NCI-H1092 (cell line): ENCODE measurements at places on chromosomes 4 and X.

GRCh38 chrX:97628326-97628725 is 744.6 kb downstream of the RPA4 start:
- DNase-seq: no peak

- no peak for DNase-seq
Measured at GRCh38 chr4:60500810-60501209, 699.3 kb upstream of the ADGRL3 start.

GRCh38 chr4:40200875-40201801 is 4.3 kb downstream of the RHOH start:
- DNase-seq: no peak

DNA sequence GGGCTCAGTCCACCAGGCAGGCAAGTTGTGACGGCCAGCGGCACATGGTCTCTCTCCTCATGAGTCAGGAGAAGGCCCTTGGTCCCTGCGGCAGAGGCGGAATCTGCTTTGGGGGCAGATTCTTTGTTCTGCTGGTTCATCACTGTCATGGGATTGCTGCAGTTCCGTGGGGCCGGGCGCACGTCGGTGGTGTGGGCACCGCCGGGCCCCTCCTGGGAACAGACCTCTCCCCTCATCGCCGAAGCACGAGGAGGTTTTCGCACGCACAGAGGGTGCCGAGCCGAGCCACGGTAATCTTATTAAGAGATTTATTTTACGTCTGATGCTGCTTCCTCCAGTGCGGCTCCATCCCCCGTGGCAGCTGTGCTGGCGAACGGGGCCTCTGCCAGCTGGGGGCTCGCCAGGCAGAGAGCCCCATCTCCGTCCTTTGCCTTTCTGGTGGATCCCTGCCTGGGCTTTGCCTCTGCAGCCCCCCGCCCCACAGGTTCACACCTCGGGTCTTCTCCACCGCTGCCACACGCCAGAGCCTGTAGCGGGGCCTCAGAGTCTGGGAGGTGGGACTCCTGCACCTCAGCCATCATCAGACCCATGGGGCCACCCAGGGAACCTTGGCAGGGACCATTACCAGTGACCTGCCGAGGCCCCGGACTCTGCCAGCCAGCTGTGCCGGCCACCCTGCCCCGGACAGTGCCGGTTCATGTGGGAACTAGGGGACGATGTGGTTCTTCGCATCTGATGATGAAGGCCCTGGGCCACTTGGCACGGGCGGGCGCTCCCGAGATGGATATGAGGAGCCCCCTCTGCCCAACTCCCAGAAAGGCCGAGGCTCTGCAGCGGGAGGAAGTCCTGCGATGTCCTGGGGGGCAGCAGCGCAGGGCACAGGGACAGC is 86.7 kb upstream of the NKX1-1 start:
- no peak for DNase-seq

GRCh38 chr4:186739802-186740434 is 16.3 kb upstream of the FAT1 start:
- DNase-seq: no peak

- no peak for DNase-seq
Measured at GRCh38 chr4:152451496-152451895, 84.4 kb downstream of the FBXW7 start.

DNA sequence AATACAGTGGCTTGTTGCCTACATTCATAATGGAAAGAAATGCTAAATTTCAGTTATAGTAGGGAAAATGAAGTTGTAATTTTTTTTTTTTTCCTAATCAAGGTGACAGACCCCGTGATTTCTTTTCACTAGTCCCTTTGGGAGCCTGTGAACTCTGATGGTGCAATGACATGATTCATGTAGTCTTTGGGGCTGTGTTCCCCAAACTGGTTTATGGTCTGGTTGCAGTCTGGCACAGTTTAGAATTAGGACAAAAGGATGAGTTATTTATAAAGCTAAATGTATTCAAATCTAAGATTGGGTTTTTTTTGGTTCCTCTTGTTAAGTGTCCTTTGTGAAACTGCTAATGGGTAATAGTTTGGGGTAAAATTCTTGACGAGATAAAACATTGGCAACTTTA is 66.0 kb downstream of the REPS2 start:
- DNase-seq: no peak

DNA sequence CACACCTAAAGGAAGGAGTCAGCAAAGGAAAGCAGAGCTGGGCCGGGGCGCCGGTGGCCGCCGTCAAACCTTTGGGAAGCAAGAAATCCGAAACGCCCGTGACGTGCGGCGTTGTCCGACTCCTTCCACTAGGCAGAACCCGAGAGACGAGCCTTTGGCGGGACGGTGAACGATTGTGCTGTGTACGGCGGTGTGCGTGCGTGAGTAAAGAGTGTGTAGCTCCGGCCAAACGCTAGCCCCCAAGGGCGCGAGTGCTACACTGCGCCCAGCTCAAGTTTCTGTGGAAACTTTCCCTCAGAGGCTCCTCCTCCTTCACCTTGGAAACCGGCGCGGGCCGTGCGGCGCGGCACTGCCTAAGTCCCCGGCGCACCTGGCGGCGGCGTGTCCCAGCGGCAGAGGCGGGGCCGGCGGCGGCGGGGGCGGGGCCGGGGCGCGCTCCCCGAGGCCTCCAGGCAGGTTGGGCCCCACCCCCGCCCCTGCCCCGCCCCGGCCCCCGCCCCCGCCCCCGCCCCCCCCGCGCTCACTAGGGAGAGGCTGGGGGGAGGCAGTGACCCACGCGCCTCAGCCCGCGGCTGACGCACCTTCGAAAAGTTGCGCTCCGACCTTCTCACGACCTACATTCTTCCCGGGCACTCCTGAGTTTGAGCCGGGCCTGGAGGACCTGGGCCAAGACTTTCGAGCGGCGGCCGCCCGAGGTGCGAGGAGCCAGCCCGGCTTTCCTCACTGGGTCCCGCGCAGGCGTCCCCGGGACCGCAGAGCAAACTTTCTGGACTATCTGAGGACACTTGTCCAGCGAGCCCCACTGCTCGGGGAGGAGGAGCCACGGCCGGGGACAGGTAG is at the start of gene FHIP1A:
Gene FHIP1A, plus strand, starts transcription at position 547 of the 840 bp plus-strand sequence. CDS start 157,084 bp downstream, outside the sequence.
- DNase-seq: peak; percentile 55

- no peak for DNase-seq
Measured at GRCh38 chr4:41538017-41538733, at the start of gene LIMCH1. Gene LIMCH1, plus strand, starts transcription at chr4:41538157. Its CDS starts 67,839 bp downstream, at chr4:41605996.

- no peak for DNase-seq
Measured at GRCh38 chr4:182752158-182752910, 164.9 kb downstream of the DCTD start.

DNA sequence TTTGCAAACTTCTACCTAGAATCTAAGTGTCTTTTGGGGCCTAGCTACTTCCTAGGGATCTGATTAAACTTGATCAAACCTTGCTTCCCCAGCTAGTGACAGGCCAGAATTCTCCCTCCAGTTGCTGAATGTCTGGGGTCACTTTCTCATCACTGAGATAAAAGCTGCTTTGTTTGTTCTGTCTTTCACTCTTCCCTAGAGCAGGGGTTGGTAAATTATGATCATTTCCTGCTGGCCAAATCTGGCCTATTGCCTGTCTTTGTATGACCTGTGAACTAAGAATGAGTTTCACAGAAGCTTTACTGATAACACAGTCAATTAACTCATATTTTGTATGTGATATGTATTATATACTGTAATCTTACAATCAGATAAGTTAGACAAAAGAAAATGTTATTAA is 157.8 kb upstream of the AADAT start:
- DNase-seq: no peak

DNA sequence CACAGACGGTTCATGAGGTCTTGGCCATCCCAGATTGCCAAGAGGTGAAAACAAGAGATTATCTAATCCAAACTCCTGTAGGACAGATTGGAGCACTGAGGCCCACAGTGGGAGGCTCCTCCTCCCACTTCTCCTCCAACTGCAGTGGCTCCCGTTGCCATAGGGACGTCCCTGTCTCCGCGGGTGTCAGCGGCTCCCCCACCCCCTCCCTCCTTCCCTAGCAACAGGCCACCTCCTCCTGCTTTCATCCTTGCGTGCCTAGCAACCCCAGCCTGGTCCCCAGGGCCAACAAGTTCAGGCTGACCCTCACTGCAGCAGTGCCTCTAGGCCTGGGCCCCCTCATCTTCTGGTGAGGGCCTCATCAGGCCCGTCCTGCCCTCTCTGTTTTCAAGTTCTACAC is 6.8 kb upstream of the IQSEC2 start:
- DNase-seq: peak; percentile 47

- no peak for DNase-seq
Measured at GRCh38 chr4:16952462-16952871, 54.0 kb upstream of the LDB2 start.

DNA sequence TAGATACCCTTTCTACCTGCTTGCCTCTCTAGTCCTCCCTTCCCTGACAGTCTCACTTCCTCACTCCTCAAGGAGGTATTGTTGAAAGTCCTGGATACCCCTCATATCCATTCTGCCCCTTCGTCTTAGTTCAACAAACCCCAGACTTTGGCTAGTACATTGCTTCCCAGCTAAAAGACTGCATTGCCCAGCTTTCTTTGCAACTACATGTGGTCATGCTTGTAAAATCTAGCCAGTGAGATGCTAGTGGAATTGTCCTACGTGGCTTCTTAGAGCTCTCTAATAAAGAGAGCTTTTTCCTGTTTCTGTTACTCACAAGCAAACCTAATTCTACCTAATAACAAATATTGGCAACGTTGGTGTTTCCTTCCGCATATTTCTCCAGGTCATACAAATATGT is 237.9 kb upstream of the PSAPL1 start:
- no peak for DNase-seq

- peak; percentile 13 for DNase-seq
Measured at GRCh38 chrX:49754233-49754857, 58.6 kb upstream of the PAGE1 start.

- DNase-seq: no peak
Measured at GRCh38 chr4:100786481-100786880, 268.7 kb upstream of the EMCN start.

GRCh38 chrX:113260474-113260873 is 419.8 kb upstream of the AMOT start:
- DNase-seq: no peak

GRCh38 chr4:105139646-105140045 is 7.0 kb upstream of the TET2 start:
- DNase-seq: no peak

DNA sequence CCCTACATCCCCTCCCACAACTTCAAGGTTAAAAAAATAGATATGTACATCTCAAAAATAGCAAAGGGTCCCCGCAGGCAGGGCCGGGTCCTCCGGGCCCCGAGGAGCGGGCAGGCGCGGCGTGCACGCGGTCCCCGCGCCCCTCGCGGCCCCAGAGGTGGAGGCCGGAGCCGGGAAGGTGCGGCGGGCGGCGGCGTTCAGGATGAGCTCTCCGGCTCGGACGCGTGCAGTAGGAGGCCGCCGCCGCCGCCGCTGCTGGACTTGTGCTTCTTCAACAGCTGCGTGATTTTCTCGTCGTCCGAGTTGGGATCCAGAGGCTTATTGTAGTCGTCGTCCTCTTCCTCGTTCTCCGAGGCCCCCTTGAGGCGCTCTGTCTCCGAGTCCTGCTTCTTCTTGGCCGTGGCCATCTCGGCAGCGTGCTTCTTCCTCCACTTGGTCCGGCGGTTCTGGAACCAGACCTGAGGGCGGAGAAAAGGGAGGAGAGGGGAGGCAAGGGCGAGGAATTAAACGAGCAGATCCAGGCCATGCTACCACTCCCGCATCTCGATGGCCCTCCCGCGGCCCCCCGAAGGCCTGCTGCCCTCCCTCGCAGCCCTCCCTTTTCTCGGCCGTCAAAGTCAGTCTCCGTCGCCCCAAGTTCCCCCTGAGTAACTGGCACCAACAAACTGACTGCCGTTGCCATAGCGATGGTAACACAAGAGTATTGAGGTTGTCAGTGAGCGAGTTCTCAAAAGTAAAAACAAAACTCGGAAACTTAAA is 5.8 kb downstream of the NKX6-1 start:
- no peak for DNase-seq

GRCh38 chrX:25853002-25853479 is 285.1 kb upstream of the MAGEB18 start:
- DNase-seq: no peak

- DNase-seq: peak; percentile 6
Measured at GRCh38 chr4:163681208-163681821, 186.8 kb downstream of the TMA16 start.

GRCh38 chr4:183185018-183185417 is 86.0 kb downstream of the WWC2 start:
- no peak for DNase-seq

DNA sequence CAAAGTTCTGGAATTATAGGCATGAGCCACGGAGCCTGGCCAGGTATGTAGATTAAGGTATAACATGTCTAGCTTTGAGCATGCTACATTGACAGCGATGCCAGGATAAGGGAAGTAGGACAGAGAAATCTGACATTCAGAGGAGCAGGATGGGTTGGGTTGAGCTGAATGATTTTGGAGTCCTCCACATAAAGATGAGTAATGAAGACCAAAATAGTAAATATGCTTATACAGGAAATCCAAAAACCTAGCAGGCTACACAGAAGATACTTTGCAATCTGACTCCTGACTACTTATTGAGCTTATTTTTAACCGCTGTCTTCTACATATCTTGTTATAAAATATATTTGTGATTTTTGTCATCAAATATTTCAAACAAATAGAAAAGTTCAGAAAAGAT is 69.7 kb downstream of the PDGFC start:
- no peak for DNase-seq

DNA sequence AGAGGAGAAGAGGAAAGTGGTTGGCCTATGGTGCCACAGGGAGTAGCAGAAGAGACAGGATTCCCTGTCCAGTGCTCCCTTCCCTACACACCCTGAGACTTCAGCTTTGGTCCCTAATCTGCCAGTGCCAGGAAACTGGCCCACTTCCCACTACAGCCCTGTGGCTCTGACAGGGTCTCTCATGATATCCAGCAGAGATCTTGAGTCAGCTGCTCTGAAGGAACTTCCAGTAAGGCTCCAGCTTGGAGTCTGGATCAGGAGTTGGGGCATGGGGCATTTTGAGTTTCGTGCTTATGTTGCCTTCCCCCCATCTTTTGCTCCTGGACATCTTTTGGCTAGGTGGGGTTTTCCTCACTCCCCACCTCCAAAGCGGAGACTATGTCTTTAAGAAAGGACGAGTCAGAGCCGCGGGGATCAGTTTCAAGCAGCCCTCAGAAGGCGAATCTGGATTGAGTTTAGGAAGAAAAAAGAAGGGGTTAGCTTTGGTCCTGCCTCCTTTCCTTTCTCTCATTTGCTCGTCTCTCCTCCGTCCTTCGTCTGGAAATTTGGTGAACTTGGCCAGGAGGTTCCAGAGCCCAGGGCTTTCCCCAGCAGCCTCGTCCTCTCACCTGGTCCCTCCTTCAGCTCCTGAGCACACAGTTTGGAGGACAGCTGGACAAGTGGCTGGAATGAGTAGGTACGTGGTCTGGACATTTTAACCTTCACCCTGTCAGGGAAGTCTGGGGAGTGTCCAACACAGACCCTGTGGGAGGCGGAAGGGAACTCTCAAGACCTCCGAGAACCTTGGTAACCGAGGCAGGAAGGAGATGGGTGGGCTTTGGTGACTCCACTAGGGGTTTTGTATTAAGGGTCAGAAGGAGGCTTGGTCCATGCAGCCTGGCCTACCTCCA is 104.4 kb downstream of the RTL5 start:
- no peak for DNase-seq

- DNase-seq: no peak
Measured at GRCh38 chr4:127698789-127699200, 31.4 kb upstream of the SLC25A31 start.

GRCh38 chr4:8599657-8600056 is 7.1 kb downstream of the CPZ start:
- no peak for DNase-seq

GRCh38 chrX:261167-261918 is 19.8 kb upstream of the PLCXD1 start:
- DNase-seq: no peak

GRCh38 chrX:8946563-8946962 is 87.4 kb downstream of the FAM9B start:
- DNase-seq: no peak
